ENCODE measurements at places on chromosomes 1 and 21. TPM values are rescaled to one million over a fixed set of nuclear protein-coding genes. Genes with fewer than 3 reads are reported as not detected.

Gene ADAM30
- total RNA-seq, result not detected

Gene PLA2G2D
- total RNA-seq, result not detected

Gene RNU1-1
- total RNA-seq, result 1,197 TPM

- peaks cover 6% of the 10 kb centered on the region for H3K4me1 ChIP-seq
- no peak overlapping the region for H3K4me3 ChIP-seq
- H3K27me3 ChIP-seq, result no peaks in the 10 kb centered on the region
- no peak for DNase-seq
- H3K27ac ChIP-seq, result no peak overlapping the region
Measured at GRCh38 chr1:234409328-234409727, 36.1 kb downstream of the COA6 start.

DNA sequence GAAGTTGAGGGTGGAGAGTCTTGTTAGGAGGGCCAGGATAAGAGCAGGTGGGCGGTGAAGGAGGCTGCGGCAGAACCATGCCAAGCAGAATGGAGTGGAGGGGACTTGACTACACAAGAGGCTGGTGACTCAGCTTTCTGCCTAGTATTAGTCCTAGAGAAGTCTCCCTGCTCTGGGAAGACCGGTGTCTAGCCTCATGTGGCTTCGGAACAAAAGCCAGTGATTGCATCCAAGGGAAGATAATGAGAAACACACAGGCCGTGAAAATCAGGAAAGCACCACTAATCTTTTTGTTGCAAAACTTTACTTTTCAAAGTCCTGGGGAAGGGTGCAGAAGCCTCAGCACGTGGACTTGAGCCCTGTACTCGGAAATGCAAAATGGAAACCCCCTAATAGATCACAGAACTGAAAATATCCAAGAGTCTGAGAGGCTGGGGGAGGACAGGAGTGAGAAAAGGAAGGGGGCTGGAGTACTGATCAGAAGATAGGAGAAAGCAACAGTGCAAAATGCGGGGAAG is 31.4 kb downstream of the DDR2 start:
- no peak overlapping the region for H3K27ac ChIP-seq
- DNase-seq, result no peak
- H3K4me1 ChIP-seq, result peaks cover 4% of the 10 kb centered on the region
- no peaks in the 10 kb centered on the region for H3K27me3 ChIP-seq

DNA sequence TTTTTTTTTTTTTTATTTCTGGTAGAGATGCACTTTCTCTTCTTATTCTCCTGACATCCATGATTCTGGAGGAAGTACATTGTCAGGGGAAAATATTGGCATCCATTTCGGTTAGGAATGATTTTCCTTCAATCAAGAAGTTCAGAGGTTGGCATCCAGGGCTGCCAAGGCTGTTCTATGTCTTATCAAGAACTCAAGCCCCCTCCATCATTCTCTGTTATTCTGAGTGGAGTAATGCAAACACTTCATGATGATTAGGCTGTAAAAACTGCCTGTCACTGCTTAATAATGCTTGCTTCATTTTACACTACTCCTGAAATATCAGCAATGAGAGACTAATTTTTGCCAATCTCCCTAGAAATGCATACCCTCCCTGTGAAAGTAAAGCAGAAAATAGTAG is 417.1 kb upstream of the NFIA start:
- no peak for DNase-seq
- no peaks in the 10 kb centered on the region for H3K27me3 ChIP-seq
- H3K27ac ChIP-seq, result no peak overlapping the region
- no peak overlapping the region for H3K4me3 ChIP-seq
- H3K4me1 ChIP-seq, result no peaks in the 10 kb centered on the region

DNA sequence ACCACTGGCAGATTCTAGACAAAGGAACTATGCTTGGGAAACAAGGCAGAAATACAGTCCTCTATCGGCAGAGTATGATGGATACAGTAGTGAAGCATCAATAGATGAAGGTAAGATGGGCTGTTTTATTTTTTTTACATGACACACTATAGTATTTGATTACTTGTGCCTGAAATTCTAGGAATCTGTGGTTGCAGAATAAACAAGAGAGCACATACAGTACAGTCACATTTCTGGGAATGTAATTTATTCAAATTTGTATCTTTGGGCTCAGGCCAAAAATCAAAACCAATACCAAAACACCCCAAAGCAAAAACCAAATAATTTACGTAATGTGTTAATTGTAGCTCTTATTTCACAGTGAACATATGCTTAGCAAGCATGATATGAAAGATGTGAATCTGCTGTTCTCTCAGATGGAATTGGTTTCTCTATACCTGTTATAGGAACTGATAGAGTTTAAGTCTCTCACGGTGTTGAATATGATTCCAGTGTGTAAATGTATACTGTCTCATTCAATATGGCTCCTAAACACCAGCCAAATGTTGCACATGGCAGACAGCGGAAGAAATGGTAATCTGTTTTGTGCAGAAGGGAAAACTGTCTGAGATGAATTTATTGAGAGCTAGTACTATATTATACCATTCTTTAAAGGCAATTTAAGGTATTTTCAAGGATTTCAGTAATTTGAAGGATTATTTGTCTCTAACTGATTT is 83.3 kb downstream of the SYT14 start:
- no peak overlapping the region for H3K4me3 ChIP-seq
- H3K27me3 ChIP-seq, result no peaks in the 10 kb centered on the region
- DNase-seq, result no peak
- H3K27ac ChIP-seq, result no peak overlapping the region
- no peaks in the 10 kb centered on the region for H3K4me1 ChIP-seq

DNA sequence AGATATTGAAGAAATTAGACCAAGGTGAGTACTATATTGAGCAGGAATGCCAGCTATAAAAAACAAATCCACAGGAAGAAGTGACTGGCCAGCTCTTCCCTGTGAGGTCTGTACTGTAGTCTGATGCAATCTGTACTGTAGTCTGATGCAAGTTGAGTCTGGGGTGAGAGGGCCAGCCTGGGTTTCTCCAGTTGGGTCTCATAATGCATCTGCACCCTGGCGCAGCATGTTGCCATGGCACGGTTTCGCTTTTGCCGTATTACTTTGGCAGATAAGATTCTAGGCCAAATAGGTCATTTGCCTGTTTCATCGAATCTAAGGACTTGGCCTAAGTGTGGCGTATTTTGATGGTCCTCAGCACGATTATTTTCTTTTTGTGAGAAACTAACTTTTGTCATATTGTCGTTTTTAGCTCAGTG is 24.4 kb upstream of the PGD start:
- no peaks in the 10 kb centered on the region for H3K27me3 ChIP-seq
- H3K27ac ChIP-seq, result no peak overlapping the region
- H3K36me3 ChIP-seq, result peaks cover 59% of the 10 kb centered on the region
- H3K4me3 ChIP-seq, result no peak overlapping the region
- H3K4me1 ChIP-seq, result no peaks in the 10 kb centered on the region

DNA sequence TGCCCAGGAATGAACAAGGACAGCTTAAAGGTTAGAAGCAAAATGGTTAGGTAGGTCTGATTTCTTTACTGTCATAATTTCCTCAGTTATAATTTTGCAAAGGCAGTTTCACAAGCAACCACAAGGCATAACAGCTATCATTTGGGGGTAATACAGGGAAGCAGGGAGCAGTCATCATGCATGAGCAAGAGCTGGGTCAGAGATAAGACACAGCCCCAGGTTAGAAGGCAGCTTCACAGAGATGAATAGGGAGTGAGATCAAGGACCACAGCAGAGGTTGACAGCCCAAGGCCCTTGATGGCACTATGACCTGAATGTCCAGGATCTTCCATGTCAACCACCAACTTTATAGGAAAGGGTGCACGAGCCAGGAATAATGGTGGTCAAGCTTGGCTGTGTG is 9.0 kb upstream of the CSRP1 start:
- no peaks in the 10 kb centered on the region for H3K36me3 ChIP-seq
- H3K27ac ChIP-seq, result no peak overlapping the region
- no peaks in the 10 kb centered on the region for H3K27me3 ChIP-seq

- H3K4me3 ChIP-seq, result no peak overlapping the region
- no peaks in the 10 kb centered on the region for H3K4me1 ChIP-seq
- DNase-seq, result no peak
- no peak overlapping the region for H3K27ac ChIP-seq
- H3K27me3 ChIP-seq, result no peaks in the 10 kb centered on the region
- peaks cover 91% of the 10 kb centered on the region for H3K36me3 ChIP-seq
Measured at GRCh38 chr1:19121192-19121591, 88.9 kb downstream of the UBR4 start.

GRCh38 chr1:86487131-86487810 is 18.5 kb downstream of the CLCA1 start:
- no peaks in the 10 kb centered on the region for H3K36me3 ChIP-seq
- no peak overlapping the region for H3K4me3 ChIP-seq
- H3K27me3 ChIP-seq, result no peaks in the 10 kb centered on the region
- DNase-seq, result no peak

Data from WTC11 (cell line).